ENCODE measurements at places on chromosomes 16 and 17. TPM values are rescaled to one million over a fixed set of nuclear protein-coding genes. Genes with fewer than 3 reads are reported as not detected.

Gene CCDC144A
- polyA plus RNA-seq = 0.02 TPM

DNA sequence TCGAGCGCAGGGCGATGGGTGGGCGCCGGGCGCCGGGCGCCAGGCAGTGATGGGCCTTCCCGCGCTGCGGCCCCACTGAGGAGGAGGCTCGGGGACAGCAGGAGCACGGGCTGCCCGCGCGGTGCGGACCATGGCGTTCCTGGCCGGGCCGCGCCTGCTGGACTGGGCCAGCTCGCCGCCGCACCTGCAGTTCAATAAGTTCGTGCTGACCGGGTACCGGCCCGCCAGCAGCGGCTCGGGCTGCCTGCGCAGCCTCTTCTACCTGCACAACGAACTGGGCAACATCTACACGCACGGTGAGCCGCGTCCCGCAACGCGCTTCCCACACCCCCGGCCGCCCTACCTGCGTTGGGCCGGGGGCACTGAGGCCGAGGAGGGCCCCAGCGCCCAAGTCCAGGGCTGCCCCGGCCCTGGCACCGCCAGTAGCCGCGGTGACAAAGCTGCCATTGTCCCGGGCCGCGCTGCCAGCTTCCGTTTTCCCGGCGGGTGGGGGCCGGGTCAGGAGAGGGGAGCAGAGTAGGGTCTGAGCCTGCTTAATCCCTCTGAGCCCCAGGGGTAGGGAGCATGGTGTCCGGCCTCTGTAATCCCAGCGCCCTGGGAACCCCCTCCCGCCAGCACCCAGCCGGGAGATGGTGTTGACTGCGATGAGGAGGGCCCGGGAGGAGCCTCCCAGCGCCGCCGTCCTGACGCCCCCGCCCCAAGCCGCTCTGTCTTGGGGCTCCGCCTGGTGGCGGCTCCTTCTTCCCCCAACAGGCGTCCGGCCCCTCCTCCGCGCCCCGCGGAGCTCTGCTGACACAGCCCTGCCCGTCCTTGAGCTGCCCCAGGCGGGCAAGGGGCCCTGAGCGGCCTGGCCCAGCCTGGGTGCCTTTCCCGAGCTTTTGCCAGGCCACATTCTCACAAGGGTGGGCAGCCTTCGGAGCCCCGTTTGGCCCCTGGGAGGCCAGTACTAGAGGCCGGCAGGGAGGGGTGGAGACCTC is 685 bp downstream of the PAQR4 start:
- DNase-seq = no peak

- DNase-seq = no peak
Observed at GRCh38 chr17:78271419-78272170, 40.2 kb downstream of the TMEM235 start.

DNA sequence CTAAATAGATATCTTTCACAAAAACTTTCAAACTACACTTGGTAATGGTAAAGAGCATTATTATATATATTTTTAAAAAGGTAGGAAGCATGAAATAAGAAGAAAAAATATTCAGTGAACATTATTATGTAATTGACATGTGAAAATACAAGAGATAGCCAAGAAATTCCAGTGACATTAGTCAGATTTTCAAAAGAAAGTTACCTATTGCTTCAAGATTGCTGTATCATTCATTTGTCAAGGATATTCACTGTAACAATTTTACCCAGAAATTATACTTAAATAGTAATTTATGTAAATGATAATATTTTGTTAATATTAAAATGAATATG is 350.2 kb downstream of the KIF2B start:
- no peak for DNase-seq

DNA sequence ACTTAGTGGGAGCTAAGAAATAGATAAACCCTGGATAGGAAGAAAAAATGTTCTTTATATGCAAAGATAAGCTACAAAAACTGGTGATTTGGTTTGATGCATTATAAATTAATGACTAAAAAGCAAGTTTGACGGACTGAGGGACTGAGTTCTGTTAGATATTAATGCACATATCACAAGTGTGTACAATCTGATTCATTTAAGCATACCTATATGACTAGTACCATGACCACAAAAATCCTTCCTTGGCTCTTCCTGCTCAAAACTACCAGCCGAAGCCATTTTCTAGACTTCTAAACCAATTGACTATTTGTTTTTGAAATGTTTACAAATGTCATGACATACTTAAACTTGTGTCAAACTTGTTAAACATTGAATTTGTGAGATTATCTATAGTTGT is 374.5 kb upstream of the MON1B start:
- no peak for DNase-seq

DNA sequence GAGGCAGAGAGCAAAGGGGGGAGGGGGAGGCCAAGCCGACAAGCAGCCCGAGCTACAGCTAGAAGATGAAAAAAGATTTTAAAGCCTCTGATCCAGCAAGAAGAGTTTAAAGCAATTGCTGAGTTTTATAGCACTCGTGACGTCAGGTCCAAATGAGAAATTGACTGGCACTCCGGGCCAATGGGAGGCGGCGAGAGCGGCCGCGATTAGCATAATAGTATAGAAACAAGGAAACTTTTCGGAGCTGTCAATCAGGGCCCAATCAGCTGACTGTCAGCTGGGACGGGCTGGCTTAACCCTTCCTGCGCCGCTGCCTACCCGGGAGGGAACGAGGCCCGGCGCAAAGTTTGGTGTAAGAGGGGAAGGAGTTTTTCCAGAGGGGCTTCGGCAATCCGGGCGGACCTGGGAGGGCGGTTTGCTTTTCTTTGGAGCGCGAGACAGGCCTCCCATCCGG is at the start of gene MAF:
Gene MAF, minus strand, starts transcription at position 100 of the 454 bp plus-strand sequence. CDS start 835 bp downstream, outside the sequence.
- peak; percentile 59 for DNase-seq

DNA sequence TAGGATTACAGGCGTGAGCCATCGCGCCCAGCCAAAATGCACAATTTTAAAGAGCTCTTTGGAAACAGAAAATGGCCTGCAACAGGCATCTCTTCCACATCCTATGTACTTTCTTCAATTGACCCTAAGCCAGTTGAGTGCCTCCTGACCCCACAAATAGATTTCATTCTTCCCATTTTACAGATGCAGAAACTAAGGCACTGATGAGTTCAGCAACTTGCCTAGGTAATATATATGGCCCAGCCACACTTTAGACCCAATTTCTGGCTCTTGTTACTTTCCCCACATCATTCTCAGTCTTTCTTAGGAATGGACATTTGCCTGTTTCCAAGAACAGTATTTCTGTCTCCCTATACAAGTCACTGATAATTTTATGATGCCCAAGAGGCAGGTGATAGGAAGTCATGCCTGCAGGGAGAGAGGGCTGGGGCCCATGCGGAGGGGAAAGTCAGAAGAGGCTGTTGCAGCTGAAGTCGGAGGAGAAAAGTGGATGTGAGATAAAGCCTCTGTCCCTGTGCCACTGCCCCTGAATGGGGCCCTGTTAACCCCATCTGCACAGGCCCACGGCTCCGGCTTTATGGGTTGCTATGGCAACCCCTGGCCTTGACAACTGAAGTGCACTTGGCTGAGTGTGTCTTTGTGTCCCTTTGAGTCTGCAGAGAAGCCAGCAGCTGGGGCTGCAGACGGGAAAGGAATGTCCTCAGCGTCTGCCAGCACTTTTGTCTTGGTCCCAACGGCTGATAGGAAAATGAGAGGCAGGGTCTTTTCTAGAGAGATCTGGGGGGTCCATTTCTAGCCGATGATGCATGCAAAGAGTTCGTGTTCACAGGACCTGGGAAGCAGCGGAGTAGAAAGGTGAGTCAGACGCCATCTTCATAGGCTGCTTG is 45.9 kb downstream of the ABAT start:
- no peak for DNase-seq

- no peak for DNase-seq
Observed at GRCh38 chr17:38601539-38602351, 4.0 kb downstream of the SRCIN1 start.

Data from BJ (cell line).